ENCODE measurements at places on chromosomes 11 and 22. TPM values are rescaled to one million over a fixed set of nuclear protein-coding genes. Genes with fewer than 3 reads are reported as not detected.

MEN1 gene
- total RNA-seq: 13.5 TPM

EMSY gene
- 18.0 TPM for total RNA-seq

KCNA4 gene
- not detected for total RNA-seq

ZNRF3 gene
- total RNA-seq: 1.7 TPM

APOL3 gene
- 10.4 TPM for total RNA-seq

BTBD18 gene
- total RNA-seq: not detected

FGF19 gene
- not detected for total RNA-seq

TUB gene
- total RNA-seq: 1.9 TPM

KRTAP5-11 gene
- not detected for total RNA-seq

SAA2 gene
- 0.43 TPM for total RNA-seq

GLYATL2 gene
- total RNA-seq: 0.97 TPM

MYOD1 gene
- total RNA-seq: not detected

KRTAP5-9 gene
- not detected for total RNA-seq

OVOL1 gene
- not detected for total RNA-seq

AASDHPPT gene
- 47.7 TPM for total RNA-seq

ASCL2 gene
- total RNA-seq: not detected

NDUFV1 gene
- 178 TPM for total RNA-seq

SPI1 gene
- not detected for total RNA-seq

BACE1 gene
- total RNA-seq: 31.5 TPM

TSPAN32 gene
- total RNA-seq: 0.43 TPM

RAPSN gene
- total RNA-seq: under 0.01 TPM

SOX6 gene
- total RNA-seq: 22.0 TPM

PITPNM1 gene
- 22.9 TPM for total RNA-seq
